Head of caudate nucleus (tissue), 42 donors: ENCODE measurements at places on chromosomes 1 and 21.

DNA sequence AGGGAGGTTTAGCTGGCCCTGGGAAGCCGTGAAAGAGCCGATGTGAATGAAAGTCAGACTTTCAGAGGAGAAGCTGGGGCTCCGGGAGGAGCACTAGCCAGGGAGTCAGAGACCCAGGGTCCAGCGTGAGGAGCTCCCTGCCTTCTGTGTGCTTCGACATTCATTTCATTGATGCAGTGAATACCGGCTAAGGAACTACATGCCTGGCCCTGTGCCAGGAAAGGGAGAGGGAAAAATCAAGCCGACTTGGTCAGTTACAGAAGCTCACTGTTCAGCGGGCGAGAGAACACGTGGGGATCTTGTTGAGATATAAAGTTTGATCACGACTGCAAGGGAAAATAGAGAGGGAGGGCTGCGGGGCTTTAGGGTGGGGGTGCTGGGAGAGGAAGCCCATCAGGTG is 76.7 kb upstream of the RUNX3 start:
- no peak for DNase-seq

GRCh38 chr1:185533596-185533995 is 200.6 kb upstream of the HMCN1 start:
- no peak for DNase-seq

DNA sequence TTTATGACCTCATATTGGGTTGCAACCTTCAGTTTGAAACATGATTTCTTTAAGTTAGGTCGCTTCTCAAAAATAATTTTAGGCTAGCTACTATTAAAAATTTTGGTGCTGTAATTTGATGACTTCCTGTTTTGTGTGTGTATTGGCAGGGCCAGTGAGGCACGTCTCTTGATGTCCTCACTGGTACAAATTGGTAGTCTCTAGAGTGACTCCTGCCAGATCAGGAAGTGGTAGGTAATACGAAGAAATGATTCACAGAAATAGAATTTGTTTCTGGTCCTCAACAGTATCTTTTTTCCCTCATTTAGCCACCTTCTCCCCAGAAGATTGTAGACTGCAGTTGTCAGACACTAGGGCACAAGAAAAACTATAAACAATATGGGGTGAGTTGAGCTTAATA is 120.9 kb upstream of the KIAA1614 start:
- no peak for DNase-seq

GRCh38 chr21:40200126-40200525 is 332.9 kb downstream of the PCP4 start:
- DNase-seq: no peak

DNA sequence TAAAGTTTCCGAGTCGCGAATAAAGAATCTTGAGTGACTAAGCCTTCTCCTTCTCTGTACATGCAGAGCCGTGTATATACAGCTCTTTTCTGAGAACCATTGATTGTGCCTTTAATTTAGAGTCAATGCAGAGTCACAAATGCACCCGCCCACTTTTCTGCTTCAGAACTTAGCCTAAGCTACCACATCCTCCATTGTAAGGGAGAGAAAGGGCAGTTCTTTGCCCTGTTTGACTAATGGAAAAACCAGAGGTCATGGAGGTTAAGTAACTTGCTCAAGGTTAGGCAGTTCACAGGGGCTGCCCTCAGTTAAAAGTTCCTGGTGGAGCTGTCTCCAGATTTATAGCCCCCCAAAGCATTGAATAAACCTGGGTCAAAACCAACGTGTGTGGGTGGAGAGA is 139.6 kb downstream of the TOMM20 start:
- no peak for DNase-seq

GRCh38 chr1:51189421-51190073 is 46.5 kb upstream of the RNF11 start:
- peak; percentile 57 for DNase-seq

GRCh38 chr1:182149411-182149965 is 88.0 kb upstream of the ZNF648 start:
- DNase-seq: peak; percentile 58

DNA sequence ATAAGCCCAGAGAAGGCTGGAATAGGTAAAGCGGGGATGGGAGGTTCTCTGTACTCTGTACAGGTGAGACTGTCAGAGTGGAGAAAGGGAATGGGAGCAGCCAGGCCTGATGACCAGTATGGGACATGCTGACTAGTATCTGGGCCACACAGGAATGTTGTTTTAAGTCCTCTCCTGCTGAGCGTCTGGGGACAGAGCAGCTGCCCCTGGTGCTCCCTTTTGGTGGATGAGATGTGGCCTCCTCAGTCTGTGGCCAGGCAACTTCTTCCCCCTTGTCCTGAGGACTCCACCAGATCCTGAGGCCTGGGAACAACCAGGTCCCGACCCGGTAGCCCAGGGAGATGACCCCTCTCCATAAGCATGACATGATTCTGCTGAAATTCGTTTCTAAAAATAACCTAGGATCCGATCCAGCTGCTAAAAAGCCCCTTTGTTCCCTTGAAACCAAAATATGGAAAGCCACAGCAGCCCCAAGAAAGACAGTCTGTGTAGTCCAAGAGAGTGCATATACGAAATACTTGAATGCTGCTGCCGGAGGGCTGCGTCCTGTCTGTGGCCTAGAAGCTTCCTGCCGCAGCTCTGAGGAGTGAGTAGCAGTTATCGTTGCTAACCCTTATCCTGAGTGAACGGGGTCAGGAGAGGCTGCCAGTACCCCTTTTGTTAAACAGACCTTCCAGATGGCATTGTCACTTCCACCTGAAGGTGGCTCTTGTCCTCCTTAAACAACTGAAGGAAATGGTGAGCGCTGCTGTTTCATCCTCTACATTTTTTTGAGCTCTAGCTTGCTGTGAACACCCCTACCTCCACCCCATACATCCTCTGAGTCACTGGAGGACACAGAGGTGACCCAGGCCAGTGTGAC is 47.1 kb downstream of the ATP2B4 start:
- DNase-seq: peak; percentile 10

GRCh38 chr1:20059847-20060246 is 10.1 kb upstream of the PLA2G5 start:
- no peak for DNase-seq
